H9 (cell line): ENCODE measurements at places on chromosomes 4 and X. TPM values are rescaled to one million over a fixed set of nuclear protein-coding genes. Genes with fewer than 3 reads are reported as not detected.

DNA sequence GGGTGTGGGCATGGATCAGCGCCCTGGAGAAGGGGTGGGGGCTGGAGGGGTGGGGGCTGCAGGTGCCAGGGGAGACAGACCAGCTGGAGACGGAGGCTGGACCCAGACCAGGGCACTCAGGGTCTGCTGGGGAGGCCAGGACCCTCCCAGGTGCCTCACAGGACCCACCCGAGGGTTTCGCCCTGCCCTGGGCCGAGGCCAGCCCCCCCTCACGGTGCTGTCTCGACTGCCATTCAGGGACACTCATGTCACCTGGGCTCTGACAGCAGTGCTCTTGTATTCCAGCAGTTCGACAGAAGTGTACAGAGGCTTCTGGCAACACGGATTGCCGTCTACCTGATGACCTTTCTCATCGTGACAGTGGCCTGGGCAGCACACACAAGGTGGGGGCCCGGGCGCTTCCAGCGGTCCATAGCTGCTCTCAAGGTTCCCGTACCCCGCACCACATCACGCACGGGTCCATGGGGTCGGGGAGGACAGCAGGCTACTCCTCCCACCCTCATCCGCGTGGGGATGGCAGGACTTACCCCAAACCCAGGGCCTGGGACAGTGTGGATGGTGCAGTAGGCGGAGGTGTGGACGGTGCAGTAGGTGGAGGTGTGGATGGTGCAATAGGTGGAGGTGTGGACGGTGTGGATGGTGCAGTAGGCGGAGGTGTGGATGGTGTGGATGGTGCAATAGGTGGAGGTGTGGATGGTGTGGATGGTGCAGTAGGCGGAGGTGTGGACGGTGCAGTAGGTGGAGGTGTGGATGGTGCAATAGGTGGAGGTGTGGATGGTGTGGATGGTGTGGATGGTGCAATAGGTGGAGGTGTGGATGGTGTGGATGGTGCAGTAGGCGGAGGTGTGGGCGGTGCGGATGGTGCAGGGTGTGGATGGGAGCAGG, 18.1 kb downstream of the TMEM175 start:
- DNase-seq = no peak

GRCh38 chr4:183261953-183262775, 57.9 kb downstream of the CLDN22 start:
- peak; percentile 76 for DNase-seq

- peak; percentile 64 for DNase-seq
These were observed 169.2 kb upstream of the MAGEB18 start for GRCh38 chrX:25968920-25969319.

Gene VEGFC
- 0.35 and 0.46 TPM in 2 replicates for total RNA-seq

Gene ZNF157
- 0.81 TPM in 2 replicates for total RNA-seq

Gene GAGE12J
- total RNA-seq = not detected in 2 replicates

- DNase-seq = no peak
These were observed 78.8 kb upstream of the BANK1 start for GRCh38 chr4:101711590-101712260.

Gene IGSF1
- total RNA-seq = 11.9 and 12.5 TPM in 2 replicates

- DNase-seq = no peak
These were observed 78.5 kb downstream of the ABLIM2 start for GRCh38 chr4:8079916-8080753.

Gene MID2
- 1.3 and 1.6 TPM in 2 replicates for total RNA-seq

DNA sequence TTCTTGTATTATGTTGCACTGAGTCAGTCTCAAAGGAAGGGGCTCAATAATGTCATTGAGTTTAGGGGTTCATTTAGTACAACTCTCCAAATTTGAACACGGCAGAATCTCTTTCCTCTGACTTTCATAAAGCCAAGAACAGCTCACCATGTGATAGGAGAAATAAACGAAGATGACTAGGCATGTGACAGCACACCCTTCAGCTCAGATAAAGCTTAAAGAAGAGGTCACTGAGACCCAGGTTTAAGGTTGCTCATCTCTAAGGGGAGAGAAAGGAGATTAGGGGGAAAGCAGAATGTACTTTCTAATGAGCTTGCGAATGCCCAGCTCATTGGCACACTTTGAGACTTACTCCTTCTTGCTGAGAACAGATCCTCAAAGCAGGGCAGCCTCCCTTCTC, 89.0 kb downstream of the PLAC1 start:
- DNase-seq = no peak

GRCh38 chr4:67702166-67702565, 1.2 kb upstream of the UBA6 start:
- DNase-seq = no peak

Gene TLR1
- not detected in 2 replicates for total RNA-seq

- no peak for DNase-seq
These were observed 203.1 kb downstream of the FAT4 start for GRCh38 chr4:125517831-125518230.

- DNase-seq = no peak
These were observed 8.4 kb upstream of the PRDM8 start for GRCh38 chr4:80188801-80189458.

Gene ATP8A1
- total RNA-seq = 5.1 and 5.7 TPM in 2 replicates

DNA sequence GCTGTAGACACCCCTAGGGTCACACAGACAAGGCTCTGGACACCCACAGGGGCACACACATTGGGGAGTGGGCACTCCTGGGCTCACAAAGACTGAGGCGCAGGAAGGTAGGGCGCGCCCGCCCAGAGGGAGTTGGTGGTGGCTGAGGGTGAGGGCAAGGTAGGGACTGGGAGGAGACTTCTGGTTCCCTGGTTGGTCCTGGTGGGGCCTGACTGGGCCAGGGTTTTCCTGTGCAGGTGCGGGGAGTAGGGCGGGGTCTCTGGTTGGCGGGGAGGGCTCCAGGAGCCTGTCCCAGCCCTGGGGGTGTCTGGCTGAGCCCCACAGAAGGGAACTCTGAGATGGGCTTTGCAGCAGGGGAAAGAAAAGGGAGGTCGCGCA, 6.7 kb upstream of the WAS start:
- DNase-seq = peak; percentile 30

GRCh38 chr4:28675582-28675981, 1814.9 kb downstream of the STIM2 start:
- no peak for DNase-seq

Gene KLB
- total RNA-seq = 0.07 TPM in 2 replicates

Gene MAGEA11
- total RNA-seq = not detected in 2 replicates

GRCh38 chr4:143355540-143356217, 19.0 kb downstream of the GAB1 start:
- DNase-seq = no peak

Gene ABCG2
- 1.5 and 1.7 TPM in 2 replicates for total RNA-seq

GRCh38 chr4:57070461-57070860, 39.7 kb downstream of the IGFBP7 start:
- no peak for DNase-seq

DNA sequence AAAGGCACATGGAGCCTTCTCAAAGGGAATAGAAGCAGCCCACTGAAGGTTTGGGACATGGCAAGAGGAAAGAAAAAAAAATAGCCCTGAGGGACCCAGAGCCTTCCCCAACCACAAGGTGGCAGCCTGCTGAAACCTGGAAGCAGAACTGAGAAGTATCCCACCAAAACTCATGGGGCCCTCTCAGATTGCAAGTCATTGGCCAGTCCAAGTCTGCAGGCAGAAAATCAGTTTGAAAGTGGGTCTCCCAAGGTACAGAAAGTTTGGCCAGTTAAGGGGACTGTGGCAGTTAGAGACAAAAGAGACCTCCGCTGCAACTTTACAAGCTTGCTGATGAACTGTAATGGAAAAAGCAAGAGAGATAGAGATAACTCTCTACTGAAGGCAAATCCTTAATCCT, 155.8 kb downstream of the ANTXR2 start:
- peak; percentile 77 for DNase-seq

GRCh38 chr4:38107818-38108217, 147.6 kb downstream of the PTTG2 start:
- DNase-seq = no peak

Gene XK
- total RNA-seq = 0.85 and 0.97 TPM in 2 replicates

DNA sequence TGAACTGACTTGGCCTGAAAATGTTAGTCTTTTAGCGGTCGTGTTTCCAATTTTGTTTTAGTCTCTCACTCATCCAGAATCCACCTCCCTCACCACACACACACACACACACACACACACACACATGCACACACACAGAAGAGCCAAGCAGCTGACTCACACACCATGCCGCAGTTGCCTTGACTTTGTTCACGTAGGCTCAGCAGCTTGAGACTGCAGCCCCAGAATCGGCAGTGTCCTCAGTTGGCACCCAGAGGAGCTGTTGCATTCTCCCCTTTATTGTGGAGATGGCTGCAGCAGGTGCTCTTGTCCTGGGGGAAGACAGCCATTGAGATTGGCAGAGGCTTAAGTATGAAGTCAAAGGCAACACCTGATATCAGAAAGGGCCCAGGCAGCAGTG, 20.9 kb upstream of the XPNPEP2 start:
- no peak for DNase-seq

DNA sequence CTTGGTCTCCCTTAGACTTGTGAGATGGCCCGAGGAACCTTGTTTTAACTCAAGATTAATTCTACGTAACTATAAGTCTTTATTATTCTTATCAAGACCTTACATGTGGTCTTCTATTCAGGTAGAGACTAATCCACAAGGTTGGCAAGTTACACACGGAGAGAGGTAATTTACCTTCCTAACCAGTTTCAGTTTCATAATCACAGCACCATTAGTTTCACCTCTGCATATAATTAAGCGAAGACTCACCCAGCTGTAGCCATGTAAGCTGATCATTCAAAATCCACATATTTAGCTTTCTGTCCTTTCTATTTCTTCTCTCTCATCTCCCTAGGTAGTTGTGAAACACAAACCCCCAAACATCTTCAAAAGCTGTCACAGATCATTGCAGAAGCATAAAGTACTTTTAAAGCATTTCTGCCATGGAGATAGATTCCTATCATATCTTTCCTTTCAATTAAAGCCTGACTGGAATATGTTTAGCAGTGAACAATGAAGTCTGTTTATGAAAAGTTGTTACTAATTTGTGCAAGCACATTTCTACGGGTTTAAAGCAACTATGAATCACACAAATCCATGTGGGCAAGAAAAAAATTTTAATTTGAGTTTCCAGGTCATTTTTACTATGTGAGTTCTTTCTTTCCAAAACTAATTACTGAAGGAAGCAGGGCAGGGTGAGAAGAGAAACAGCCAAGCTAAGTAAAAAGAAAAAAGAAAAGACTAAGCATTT, 78.5 kb downstream of the BTC start:
- DNase-seq = no peak

Gene NXF2
- total RNA-seq = not detected in 2 replicates

DNA sequence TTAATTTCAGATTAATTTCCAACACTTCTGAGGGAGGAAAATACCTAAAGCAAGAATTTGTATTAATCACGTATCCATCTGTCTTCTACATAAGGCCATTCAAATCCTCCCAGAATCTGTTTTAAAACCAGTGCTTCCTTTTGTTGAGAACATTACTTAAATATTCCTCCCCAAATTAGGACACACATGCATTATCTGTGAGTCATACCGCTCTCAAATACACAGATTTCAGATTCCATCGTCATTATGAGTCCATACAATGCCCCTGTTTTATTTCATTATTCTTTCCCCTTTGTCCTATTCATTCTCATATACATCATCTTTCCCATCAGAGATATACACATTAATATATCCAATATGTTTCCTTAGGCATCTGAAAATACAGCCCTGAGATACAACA, 57.3 kb upstream of the PRSS12 start:
- no peak for DNase-seq

Gene CABS1
- 0.15 TPM in 1 of 2 replicates, not detected in the other for total RNA-seq

DNA sequence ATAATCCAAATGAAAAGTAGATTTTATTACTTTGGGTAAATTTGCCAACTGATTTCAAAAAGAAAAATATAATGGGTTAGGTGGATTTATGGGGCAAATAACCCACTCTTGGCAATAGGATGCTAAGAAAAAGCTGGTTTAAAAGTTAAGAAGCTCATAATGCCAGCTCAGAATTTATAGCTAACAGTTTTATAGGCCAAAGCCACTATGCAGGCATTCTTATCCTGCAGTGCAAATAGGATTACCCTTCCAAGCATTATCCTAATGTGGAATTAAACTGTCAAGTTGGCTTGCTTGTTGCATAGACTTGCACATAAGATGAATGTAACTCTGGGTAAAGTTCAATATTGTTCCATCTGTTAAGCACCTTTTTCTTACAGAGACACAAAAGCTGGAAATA, 703.0 kb downstream of the PCDH18 start:
- DNase-seq = no peak

Gene DMRTC1
- total RNA-seq = not detected in 2 replicates

GRCh38 chr4:152536545-152537182, 772 bp upstream of the FBXW7 start:
- no peak for DNase-seq

- DNase-seq = no peak
These were observed 775.4 kb downstream of the STPG2 start for GRCh38 chr4:97367878-97368277.

Gene VEGFD
- total RNA-seq = 0.11 TPM in 1 of 2 replicates, not detected in the other

Gene NLRP2B
- not detected in 2 replicates for total RNA-seq

- DNase-seq = no peak
These were observed 1100.2 kb upstream of the INTU start for GRCh38 chr4:126532527-126532926.

Gene FAM47A
- total RNA-seq = not detected in 2 replicates

DNA sequence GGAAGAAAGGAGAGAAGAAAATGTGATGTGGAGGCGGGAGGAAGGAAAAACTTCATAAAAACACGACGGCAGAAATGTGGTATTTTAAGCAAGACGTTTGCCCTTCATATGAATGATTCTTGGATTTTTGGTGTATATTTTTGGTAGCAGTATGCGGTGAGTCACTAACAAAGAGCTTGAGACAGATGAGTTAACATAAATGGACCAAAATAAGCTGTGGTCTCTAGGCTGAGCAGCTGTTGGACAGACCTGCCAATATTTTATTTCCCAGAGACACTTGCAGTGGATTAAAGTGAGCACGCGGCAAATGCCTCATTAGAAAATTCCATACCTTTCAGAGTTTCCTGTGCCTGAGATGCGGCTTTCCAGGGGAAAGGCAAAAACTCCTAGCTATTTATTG, 43.1 kb upstream of the RPS6KA3 start:
- DNase-seq = no peak

DNA sequence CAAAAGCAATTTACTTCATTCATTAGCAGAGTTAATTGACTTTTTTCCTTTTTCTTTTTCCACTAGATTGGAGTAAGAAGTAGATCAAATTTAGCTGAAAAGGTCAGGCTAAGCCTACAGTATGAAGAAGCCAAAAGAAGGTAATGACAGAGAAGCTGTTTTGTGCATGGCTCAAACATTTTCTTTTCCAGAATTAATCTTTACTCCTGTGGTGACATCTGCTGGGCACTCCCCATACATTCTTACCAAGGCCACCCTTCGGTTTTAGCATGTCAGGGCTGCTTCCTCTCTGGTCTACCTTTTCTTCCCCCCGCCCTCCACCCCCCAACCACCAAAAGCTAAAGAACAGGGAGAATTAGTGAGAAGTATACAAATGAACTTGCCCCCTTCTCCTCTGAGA, 70.2 kb downstream of the CLDN22 start:
- no peak for DNase-seq

GRCh38 chr4:123018396-123018775, 96.0 kb upstream of the NUDT6 start:
- no peak for DNase-seq

- DNase-seq = no peak
These were observed 46.7 kb downstream of the PTCHD1 start for GRCh38 chrX:23381099-23382087.

Gene RWDD4
- total RNA-seq = 17.8 and 19.3 TPM in 2 replicates

Gene BMPR1B
- total RNA-seq = 0.35 and 0.72 TPM in 2 replicates
